CD4-positive, alpha-beta T cell treated with Interleukin-1 beta for 1 hour (primary cell): ENCODE measurements at places on chromosomes 2 and 18.

GRCh38 chr18:31204833-31205232 lies 42.2 kb upstream of the DSC1 start:
- DNase-seq, result no peak

DNA sequence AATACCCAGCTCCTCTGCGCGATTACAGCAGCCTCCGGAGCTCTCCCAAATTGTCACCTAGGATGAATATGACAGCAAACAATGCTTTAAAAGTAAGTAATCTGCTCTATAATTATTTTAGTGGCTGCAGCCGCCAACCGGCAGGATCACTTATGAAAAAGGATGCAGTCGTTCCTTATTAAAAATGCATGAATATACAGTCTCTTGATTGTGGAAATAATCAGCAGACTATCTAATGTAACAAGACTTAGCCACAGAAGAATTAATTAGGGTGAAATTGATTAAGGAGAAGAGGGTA lies 71.8 kb upstream of the STPG4 start:
- DNase-seq, result no peak

GRCh38 chr18:8685141-8685913 lies 20.0 kb upstream of the MTCL1 start:
- no peak for DNase-seq

GRCh38 chr18:61334951-61335683 lies 1.9 kb downstream of the CDH20 start:
- DNase-seq, result no peak

DNA sequence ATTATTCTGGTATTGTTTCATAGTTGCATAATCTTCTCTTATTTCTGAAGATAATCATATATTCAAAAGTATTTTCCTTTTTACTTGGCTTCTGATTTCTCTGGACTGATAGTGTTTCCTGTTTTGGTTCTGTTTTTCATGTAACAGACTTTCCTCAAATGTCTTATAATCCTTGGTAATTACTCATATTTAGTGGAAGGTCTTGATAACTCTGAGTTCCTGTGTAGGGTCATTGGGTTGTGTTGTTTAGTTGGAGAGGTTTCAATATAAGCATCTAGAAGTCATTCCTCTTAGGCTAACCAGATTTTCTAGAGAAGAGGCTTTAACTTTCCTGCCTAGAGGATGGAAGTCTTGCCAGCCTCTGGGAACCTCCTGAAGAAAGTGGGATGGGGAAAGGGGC lies 23.8 kb downstream of the MFSD6 start:
- DNase-seq, result no peak

GRCh38 chr18:29104671-29105070 lies 927.7 kb upstream of the CDH2 start:
- DNase-seq, result no peak

- DNase-seq, result no peak
Measured at GRCh38 chr2:102514061-102514785, 41.2 kb downstream of the SLC9A4 start.

DNA sequence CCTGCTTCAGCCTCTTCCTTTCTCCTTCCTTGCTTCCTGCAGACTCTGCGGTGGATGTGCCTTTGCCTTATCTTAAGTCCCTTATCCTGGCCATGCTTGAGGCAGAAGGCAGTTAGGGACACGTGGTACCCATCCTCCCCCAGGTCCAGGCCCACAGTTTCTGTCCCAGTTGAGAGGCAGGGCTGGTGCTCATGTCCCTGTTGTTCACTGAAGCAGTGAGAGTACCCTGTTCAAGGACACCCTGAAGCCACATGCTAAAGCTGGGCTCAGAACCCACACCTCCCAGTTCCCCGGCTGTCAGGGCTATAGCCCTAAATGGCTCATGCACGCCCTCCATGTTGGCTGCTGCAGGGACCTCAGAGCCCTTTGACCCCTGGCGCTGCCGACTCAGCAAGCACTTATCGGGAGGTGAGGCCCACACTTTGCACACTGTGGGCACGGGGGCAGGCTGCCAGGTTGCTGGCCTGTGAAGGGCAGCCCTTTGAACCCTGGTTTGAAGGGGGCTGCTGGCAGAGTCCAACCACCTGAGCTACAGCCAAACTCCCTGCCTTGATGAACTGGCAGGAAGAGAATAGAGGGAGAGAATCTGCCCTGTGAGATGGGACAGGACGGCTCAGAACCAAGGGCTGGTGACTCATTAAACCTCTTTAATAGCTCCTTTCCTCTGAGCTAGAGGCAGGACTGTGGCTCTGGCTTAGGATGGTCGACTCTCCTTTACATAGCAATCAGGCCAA lies 6.3 kb downstream of the KHK start:
- DNase-seq, result no peak
